GM12892 (cell line): ENCODE measurements at places on chromosomes 2 and 18.

DNA sequence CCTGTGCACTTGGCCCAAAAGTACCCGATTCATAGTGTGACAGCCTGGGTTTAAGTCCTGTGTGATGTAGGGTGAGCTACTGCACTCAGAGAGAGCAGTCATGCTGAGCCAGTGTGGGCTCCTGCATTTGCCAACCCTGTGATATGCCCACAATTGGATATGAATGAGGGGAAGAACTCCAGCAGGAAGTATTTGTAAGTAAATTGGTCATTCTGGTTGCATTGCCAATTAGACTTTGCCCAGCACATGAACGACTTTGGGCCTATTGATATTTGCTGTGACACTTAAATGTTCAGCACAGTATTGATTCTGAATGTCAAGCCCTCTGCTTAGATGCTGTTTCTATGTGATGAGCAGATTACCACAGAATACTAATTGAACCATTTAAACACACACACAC lies 570.9 kb downstream of the PIK3C3 start:
- no peak for DNase-seq

GRCh38 chr2:108633409-108633808 lies 85.9 kb upstream of the RANBP2 start:
- no peak for DNase-seq

GRCh38 chr2:10360850-10361588 lies 58.3 kb downstream of the HPCAL1 start:
- DNase-seq: no peak

DNA sequence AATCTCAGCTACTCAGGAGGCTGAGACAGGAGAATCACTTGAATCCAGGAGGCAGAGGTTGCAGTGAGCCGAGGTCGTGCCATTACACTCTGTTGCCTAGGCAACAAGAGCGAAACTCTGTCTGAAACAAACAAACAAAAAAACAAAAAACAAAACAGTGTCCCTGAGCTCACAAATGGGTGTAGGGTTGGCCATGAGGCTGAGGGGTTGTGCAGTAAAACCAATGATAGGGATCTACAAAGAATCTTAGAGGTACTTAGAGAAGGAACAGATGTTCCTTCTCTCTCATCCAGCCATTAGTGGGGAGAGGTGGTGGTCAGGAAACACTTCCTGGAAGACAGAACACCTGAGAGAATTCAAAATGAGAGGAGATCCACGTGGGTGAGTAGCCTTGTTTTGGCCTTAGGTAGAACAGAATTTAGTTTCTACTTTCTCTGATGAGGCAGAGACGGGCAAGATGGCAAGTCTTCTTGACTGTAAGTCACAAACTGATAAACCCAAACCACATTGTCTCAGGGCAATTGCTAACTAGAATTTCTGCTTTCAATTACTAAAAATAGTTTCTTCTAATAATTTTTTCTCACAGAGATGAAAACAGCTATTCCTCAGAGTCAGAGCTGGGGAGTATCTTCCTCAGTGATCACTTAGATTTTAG lies 61.5 kb upstream of the PPM1B start:
- no peak for DNase-seq

DNA sequence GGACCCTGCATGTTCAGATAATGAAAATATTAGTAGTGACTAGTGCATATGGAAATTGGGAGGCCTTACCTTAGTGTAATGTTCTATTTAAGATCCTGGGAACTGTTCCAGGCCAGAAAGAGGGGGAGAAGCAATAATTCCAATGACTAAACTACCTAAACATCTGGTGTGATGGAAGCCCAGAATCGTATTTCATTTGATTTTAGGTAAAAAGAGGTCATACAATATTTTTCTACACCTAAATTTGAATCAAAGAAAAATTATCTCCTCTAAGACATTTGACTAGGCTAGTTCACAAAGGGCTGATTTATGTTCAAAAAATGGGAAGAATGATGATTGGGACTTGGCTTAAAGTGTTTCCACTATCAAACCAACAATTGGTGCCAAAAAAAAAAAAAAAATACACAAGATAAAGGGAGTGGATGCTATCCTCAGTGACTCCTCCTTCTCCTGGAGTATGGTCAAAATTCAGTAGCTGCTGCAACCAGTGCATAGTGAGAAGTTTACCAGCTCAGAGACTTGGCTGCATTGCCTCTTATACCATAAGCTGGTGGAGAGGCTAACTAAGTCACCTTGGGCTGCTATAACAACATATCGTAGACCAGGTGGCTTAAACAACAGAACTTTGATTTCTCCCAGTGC lies 1038.3 kb upstream of the ACVR2A start:
- no peak for DNase-seq

DNA sequence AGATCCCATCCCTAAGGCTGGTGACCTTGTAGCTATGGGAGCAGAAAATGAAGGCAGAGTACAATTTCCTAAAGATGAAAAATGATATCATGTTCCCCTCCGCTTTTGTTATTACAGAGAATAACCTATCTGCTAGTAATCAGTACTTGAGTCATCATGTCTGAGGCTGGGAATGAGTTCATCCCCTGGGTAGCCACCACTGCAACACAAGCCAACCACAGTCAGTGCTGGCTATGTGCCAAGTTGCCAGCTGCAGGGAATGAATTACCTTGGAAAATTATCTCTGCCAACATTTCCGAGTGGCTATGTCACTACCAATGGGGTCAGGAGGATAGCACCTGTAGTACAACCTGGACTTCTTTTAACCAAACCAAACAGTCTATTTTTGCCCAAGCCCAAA lies 1094.7 kb upstream of the DDX18 start:
- DNase-seq: no peak

GRCh38 chr2:134140251-134140661 lies 113.6 kb upstream of the MGAT5 start:
- DNase-seq: no peak

DNA sequence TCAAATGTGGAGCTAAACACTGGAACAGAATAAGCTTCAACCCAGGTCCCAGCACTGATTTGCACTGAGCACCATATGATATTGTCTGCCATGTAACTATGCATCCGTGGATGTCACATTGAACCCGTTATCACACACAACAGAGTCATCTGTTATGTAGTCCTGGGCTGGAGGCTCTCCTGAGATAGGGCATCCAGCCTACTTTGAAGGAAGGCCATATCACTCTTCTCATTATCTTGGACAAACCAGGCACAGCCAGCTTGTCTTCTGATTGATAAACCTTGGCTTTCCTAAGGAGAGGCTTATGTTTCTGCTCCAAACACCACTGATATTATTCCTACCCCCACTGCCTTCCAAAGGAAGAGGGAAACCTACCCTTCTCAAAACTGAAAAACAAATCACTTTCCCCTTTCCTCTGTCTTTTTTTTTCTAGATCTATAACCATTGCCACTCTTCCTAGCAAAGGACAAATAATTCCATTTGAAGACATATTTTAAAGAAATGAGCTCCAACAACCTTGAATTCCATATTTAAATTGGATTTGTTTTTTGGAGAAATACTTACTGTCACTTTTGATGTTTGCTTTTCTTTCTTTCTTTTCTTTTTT lies 16.4 kb downstream of the RSAD2 start:
- no peak for DNase-seq

DNA sequence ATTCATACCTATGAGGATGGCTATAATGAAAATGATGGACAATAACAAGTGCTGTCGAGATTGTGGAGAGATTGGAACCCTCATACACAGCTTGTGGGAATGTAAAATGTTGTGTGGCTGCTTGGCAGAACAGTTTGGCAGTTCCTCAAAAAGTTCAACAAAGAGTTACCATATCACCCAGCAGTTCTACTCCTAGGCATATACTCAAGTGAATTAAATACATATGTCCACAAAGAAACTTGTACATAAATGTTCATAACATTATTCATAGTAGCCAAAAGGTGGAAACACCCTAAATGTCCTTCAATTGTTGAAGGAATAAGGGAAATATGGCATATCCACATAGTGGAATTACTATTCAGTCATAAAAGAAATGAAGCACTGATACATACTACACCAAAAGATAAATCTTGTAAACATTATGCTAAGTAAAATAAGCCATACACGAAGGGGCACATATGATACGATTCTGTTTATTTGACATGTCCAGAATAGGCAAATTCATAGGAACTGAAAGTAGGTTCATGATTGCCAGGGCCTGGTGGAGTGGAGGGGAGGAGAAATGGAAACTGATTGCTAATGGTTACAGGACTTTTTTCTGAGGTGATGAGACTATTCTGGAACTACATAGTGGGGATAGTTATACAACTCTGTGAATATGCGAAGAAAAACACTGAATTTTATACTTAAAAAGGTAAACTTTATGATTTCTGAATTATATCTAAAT lies 92.1 kb downstream of the ADAM23 start:
- no peak for DNase-seq

DNA sequence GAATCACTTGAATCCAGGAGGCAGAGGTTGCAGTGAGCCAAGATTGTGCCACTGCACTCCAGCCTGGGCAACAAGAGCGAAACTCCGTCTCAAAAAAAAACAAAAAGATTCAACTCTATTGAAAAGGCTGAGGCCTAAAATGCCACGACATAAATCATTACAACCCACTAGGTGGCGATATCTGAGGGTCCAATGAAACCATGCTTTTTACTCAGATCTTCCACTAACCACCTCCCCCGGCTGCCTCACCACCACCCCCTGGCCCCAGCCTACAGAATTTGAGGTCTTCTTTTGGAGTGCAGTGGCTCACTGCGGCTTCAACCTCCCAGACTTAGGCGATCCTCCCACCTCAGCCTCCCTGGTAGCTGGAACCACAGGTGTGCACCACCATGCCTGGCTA lies 57.5 kb downstream of the AP1S3 start:
- DNase-seq: peak; percentile 35

- DNase-seq: no peak
Observed at GRCh38 chr18:79588636-79589481, 90.7 kb upstream of the CTDP1 start.

DNA sequence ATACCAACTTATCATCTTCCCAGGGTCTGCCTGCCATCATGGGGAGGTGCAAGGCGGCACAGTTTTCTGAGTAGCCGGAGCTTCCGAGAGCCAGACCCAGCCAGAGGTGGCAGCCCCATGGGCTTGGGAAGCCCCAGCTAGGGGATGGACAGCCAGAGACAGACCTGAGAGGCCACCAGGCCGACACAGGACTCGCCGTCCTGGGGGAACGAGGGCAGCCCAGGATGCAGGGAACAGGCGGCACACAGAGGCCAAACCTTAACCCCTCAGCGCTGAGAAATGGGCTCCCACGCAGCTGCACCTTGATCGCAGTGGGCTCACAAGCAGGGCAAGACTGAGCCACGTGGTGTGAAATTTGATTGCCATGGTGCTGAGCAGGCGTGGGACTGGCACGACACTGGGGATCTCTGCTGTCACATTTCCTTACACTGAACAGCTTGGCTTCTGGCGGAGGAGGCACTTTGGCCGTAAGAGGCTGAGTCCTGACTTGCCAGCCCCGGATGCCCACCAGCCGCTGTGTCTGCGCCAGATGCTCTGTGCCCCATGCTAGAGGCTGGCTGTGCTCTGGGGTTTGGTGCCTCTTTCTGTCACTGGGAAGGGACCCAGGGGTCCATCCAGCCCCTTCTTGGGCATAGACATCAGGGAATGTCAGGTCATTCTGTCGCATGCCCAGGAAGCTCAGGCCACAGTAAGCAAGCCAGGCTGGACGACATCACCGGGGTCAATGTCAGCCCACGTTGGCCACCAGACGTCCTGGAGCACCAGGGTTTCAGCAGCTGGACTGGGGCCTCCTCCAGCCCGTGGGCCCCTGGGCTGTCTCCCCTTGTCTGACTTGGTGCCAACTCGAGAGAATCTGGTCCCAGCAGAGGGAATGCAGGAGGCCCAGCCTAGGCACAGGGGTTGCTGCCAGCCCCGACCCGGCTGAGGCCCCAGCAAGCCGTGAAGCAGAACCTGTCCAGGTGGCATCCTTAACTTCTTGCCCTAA lies 312.1 kb upstream of the MYT1L start:
- DNase-seq: no peak

- no peak for DNase-seq
Observed at GRCh38 chr2:221380062-221380461, 192.0 kb downstream of the EPHA4 start.

- no peak for DNase-seq
Observed at GRCh38 chr2:10073706-10074105, 6.5 kb downstream of the CYS1 start.

GRCh38 chr2:68330691-68331090 lies 10.9 kb upstream of the CNRIP1 start:
- DNase-seq: no peak

- no peak for DNase-seq
Observed at GRCh38 chr2:10245661-10246060, 57.0 kb upstream of the HPCAL1 start.

DNA sequence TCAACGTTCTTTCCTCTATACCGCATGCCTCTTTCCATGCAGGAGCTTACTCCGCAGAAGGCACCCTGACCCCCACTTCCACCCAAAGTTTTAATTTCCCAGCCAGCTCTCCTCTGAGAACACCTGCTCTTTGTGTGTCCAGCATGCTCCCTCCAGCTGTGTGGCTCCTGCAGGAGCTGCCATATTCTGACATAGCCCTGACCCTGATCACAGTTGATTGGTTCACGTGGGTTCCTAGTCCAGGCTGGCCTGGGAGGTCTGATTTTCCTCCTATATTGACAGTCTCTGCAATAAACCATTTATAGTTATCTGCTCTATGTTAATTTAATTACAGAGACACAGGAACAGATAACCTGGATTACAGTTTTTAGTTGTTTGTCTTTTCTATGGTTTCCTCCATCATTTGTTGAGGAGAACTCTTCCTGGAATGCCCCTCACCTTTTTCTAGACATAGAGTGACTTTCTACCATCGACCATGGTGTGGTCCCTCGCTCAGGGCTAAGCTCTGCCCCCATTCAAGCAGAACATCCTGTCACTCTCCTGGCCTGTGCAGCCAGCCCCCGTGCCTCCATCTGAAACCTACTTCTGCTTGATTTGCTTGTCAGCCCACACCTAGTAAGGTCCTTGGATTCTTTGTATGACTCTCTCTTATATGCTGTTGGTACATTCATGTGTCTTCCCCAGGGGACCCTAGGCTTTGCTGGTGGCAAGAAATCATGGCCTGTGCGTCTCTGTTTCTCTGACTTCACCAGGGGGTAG lies 231.5 kb downstream of the LPIN1 start:
- no peak for DNase-seq
